ENCODE measurements at places on chromosomes 4 and X. TPM values are rescaled to one million over a fixed set of nuclear protein-coding genes. Genes with fewer than 3 reads are reported as not detected.

The ZFP42 gene
- 0.63 TPM for total RNA-seq

The TAF7L gene
- 1.7 TPM for total RNA-seq

The USP17L30 gene
- not detected for total RNA-seq

The TXK gene
- total RNA-seq, result 0.87 TPM

The SLIT2 gene
- 6.6 TPM for total RNA-seq
